ENCODE measurements at places on chromosomes 6 and 20.

DNA sequence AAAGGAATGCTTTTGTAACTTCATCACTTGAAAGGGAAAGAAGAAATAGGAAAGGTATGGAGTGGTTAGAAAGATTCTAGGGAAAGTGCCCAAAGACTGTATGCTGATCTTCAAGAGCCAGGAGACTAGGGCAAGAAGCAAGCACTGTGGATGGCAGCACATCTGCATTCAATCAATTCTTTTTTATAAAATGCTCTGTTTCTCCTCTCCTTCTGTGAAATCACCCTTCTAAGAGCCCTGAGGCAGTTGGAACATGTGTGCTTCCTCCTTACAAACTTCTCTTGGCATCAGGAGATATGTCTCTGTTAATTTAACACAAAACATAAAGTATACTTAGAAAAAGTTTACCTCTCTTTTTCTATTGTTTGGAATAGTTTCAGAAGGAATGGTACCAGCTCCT, 1162.2 kb upstream of the GJE1 start:
- no peak for DNase-seq

GRCh38 chr6:63214816-63215215, 3.5 kb downstream of the FKBP1C start:
- no peak for DNase-seq

GRCh38 chr6:43800298-43800623, 30.2 kb downstream of the VEGFA start:
- no peak for DNase-seq

DNA sequence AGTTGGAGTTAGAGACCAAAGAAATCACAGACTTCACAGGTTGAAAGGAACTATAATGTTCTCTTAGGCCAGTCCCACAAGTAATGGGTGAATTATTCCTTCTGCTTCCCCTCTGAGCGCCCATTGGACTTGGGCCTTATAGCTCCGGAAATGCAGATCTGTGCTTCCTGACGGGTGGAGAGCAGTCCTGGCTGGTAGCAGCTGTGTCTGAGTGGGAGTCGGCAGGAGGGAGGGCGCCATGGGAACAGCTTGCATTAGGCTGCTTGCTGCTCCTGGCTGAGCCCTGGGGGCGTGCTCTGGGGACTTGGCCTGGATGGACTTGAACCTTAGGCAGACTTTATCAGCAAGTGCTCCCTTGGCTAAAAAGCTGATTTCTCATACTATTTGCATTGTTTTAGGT, 18.4 kb upstream of the NUP153 start:
- no peak for DNase-seq

GRCh38 chr6:160457823-160458222, 109.6 kb downstream of the SLC22A3 start:
- DNase-seq, result peak; percentile 2

GRCh38 chr6:169366258-169366901, 112.7 kb upstream of the THBS2 start:
- no peak for DNase-seq

DNA sequence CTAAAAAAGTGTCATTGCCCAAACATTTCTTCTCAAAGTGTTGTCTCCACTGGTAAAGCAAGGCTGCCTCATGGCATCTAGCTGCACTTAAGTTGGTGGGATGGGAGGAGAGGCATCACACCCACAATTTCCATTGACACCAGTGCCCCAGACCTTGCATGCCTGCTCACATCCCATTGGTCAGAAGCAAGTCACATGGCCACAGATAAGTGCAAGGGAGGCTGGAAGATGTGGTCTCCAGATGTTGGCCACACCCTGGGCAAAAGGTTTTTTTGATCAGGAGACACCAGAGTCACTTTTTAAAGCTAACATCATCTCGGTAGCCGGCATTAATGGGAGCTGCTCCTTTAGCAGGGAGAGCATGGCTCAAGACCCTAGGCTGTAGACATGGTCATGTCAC, 157.1 kb upstream of the CST7 start:
- no peak for DNase-seq

DNA sequence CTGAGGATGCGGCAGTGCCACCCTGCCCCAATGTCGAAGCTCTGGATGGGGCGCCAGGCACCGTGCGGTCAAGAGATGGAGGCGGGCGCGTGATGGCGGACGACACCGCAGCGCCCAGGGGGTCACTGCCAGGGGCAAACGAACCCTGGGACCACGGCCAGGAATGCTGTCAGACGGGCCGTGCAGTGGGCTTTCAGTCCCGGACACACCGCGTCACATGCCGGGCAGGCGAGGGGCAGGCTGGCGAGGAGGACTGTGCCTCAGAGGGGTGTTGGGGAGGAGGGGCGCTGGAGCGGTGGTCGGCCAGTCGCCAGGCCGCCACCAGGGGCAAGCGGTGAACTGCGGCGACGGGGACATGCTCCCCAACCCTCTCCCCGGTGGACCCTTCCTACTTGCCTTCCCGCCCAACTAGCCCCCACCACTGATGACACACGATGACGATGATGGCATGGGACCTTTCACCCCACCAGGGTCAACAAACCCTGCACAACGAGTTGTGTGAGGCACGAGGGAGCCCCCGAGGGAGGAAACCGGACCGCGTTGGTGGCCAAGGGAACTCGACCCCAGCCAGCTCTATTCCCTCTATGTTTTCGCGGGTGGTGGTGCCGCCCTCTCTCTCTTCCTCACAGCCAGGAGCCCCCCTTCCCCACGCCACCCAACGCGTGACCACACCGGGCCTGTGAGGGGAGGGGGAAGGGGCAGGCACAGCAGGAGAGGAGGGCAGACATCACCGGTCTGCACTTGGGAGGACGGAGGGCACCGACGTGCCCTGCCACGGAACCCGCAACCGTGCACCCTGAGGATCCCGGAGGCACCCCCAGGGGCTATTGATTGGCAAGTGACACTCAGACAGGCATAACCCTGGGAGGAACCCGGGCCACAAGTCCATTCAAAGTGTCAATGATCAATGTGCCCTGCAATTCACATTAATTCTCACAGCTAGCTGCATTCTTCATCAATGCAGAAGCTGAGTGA, 1960.9 kb upstream of the DEFB115 start:
- no peak for DNase-seq

DNA sequence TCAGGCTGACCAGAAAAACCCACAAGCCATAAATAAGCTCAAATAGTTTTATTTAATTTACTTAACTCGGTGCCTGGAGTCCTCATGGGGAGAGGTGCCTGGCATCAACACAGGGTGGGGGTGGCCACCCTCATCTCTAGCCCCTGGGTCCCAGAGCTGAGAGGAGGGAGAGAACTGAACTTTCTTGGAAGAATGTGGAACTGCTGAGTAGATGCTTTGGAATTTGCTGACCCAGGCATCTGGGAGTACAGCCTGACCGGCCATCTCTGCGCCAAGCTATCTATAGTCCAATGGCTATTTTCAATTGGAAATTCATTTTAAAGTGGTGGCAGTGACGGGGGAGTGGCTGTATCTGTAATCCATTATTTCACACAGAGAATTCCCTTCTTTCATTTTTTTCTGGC, 104.8 kb downstream of the CDH26 start:
- no peak for DNase-seq

- no peak for DNase-seq
Observed at GRCh38 chr6:44266347-44266746, 996 bp upstream of the NFKBIE start.

GRCh38 chr6:135269481-135269891, 88.4 kb downstream of the MYB start:
- DNase-seq, result no peak

- no peak for DNase-seq
Observed at GRCh38 chr6:52511572-52512151, 65.2 kb downstream of the TRAM2 start.
